ENCODE measurements at places on chromosomes 3 and 15.

- peak; percentile 62 for DNase-seq
Measured at GRCh38 chr3:72161881-72162595, 377.1 kb upstream of the PROK2 start.

- no peak for DNase-seq
Measured at GRCh38 chr15:76964157-76964556, 30.8 kb upstream of the PSTPIP1 start.

DNA sequence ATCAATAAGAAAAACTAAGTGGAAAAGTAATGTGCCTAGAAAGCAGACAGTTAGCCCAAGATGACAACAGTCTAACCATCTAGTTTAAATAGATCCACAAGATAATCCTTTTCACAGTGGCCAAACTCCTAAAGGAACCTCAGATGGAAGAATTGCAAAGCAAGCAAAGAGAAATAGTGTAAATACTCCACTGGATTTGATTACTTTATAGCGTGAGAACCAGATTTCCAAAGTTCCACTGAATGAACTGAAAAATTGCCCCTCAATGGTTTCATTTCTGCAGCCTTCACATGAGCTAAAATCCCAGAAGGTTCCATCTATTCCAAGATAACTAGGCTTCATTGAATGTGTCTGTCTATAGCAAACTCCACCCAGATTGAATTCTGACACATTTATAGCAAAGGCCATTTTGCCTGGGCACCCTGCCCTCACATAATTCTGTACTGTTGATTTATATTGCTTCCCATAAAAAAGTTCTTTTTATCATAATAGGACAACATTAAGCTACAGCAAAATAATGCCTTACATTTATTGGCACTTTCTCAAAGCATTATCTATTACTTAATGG, 129.7 kb upstream of the THBS1 start:
- no peak for DNase-seq

DNA sequence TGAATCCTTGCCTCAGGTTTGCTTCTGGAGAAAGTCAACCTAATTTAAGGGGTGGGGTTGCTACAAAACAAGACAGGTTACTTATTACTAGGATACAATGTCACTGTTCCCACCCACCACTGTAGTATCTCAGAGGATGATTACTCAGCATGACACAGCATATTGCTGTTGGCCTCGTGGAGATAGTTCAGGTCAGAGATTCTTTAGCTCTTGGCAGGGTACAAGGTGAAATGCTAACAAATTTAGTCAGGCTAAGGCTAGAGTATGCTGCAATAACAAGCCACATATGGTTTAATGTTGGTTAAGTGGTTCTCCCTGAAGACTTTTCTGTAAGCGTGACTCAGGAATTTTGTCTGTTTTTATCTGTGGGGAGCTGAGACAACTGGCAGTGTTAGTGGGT, 161.8 kb downstream of the EDEM1 start:
- no peak for DNase-seq

DNA sequence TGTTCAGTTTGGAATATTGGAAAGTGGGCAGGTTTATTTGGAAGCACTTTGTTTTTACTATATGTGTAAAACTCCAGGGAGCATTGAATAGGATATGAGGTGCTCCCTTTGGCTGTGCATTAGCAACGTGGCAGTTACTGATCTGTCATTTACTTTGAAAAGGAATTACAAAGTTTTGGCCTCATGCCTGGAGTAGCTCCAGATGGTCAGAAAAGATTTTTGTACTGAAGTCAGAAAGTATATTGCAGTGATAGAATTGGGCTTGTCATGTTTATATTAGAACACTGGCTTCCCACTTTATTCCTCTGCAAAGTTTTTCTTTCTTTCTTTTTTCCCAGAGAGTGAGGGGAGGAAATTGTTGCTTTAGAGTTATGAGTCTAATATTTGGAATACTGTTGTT, 26.1 kb downstream of the FNDC3B start:
- no peak for DNase-seq

GRCh38 chr3:13023971-13024764, 49.1 kb downstream of the IQSEC1 start:
- no peak for DNase-seq

GRCh38 chr3:187963677-187964385, 190.1 kb upstream of the LPP start:
- DNase-seq = no peak

DNA sequence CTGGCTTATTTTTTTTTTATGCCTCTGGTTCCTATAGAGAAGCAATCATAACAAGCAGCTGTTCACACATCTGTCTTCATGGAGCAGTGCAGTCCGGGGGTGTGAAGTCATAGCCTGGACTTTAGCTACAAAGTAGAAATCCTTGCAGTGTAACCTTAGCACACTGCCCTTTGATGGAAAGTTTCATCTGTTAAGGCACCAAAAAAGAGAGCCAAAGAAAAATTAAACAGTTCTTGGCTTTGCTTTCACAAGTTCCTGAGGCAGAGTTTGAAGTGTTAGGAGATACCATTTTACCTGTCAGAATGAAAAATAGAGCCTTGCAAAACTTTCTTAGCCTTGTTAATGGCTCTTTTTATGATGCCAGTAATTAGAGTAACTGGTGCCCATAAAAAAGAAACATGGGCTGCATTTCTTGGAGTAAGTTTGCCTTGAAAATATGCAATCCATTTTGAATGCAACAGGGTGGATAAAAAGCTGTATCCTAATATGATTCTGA, 84.1 kb downstream of the PIK3R4 start:
- DNase-seq = no peak

DNA sequence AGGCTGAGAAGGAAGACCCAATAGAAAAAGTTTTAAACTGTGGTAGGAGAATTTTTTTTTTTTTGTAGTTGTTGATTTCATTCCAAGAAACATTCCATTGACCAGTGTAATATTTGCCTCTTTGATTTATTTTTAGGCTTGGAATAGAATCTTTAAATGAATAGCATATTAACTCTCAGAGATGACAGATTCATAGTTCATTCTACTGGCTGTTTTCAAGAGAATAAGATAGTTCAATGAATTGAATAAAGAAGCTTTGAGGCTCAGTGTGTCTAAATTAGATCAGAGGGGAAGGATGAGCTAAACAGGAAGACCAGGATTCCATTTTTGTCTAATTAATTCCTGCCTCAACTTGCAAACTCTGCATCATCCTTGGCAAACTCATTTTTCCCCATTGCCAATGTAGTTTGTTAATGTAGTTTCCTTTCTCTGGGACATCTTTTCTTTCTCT, 98.4 kb downstream of the NAALADL2 start:
- DNase-seq = no peak

DNA sequence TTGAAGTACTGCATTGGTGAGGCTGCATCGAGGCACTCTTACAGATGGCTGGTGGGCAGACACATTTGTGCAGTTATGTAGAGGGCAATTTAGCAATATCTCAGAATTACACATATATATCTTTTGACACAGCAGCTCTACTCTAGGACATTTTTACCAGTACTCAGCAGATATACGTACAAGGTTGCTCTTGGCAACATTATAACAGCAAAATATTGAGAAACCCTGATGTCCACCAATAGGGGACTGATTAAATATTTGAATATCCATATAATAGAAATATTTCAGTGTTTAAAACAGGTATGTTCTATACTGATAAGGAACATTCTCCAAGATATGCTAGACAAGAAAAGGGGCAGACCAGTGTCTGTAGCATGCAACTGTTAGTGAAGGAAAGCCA, 7.9 kb upstream of the FBXO22 start:
- no peak for DNase-seq

- DNase-seq = no peak
Measured at GRCh38 chr3:39052583-39052982, 767 bp downstream of the WDR48 start.

DNA sequence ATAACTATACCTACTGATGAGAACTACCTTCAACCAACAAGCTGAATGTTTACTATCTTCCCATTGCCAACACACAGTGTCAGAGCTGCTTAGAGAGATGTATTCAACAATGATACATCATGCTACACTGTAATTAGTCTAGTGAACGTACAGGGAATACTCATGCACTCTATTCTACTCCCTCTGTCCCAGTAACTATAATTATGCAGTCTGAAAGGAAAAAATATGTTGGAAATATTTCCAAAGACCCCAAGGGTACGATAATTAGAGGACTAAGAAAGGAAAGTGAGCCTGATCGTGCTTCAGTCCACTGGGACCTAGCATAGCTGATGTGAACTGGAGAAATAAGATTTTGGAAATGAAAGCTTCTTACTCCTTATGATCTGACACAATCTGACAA, 36.9 kb upstream of the FSIP1 start:
- DNase-seq = no peak

DNA sequence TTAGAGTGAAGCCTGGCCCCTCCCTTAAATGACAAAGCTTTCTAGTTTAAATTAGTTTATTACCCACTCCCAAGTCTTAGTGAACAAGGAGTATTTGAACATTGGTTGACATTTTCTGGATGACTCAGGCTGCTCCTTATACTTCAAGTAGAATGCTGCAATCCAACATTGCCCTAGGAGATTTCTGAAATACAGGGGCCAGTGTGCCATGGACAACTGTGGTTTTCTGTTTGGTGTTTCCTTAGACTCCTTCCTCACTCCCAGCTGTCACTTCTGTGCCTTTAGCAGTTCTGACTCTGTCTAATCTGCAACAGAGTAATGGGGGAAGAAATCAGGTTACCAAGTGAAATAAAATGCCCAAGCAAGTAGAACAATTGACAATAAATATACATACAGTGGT, 116.1 kb upstream of the P2RY1 start:
- DNase-seq = no peak

GRCh38 chr3:178112134-178112533, 424.1 kb upstream of the KCNMB2 start:
- DNase-seq = no peak

GRCh38 chr15:73298522-73299245, 70.1 kb downstream of the HCN4 start:
- no peak for DNase-seq

DNA sequence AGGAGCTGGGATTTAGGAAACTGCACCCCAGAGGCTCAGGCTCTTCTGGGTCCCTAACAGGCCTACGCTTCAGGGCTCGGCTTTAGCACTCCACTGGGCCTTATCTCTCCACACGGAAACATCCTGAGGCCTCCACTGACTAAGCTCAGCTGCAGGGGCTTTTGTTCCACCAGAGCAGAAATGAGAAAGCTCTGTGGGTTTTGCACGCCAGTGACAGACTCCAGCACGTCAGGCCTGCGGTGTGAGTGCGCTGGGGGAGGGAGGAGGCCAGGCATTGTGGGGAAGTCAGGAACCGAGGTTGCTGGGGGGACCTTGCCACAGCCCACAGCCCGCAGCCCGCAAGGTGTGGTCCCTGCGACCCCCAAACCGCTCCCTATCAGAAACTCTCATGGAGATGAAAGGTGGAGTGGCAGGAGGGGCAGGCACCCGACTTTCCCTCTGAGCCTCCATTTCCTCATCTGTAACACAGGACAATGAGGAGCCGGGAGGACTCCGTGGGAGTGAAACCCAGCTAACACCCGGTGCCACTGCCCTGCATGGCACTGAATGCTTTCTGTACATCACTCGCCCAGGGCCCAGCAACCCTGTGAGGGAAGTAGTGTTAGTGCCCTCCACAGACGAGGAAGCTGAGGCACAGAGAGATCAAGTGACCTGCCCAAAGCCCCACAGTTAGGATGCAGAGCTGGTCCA, 106.5 kb downstream of the TPRA1 start:
- DNase-seq = peak; percentile 6

DNA sequence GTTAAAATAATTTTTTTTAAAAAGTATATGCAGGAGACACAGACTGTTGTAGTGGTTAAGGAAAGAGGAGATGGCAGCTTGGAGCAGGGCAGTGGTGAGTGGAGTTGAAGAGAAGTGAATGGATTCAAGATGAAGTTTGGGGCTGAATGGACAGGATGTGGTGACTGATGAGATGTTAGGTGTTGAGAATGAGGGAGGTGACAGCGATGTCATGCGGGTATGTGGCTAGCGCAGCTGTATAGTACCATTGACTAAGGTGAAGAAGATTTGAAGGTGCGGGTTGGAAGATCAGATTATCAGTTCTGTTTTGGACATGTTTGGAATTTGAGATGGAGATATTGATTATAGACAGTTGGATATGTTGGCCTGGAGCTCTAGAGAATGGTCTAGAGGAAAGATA, 20.1 kb downstream of the FBXO22 start:
- DNase-seq = no peak

- no peak for DNase-seq
Measured at GRCh38 chr3:31364711-31365110, 168.0 kb upstream of the STT3B start.

GRCh38 chr3:120129718-120130513, 35.7 kb upstream of the GSK3B start:
- DNase-seq = no peak

DNA sequence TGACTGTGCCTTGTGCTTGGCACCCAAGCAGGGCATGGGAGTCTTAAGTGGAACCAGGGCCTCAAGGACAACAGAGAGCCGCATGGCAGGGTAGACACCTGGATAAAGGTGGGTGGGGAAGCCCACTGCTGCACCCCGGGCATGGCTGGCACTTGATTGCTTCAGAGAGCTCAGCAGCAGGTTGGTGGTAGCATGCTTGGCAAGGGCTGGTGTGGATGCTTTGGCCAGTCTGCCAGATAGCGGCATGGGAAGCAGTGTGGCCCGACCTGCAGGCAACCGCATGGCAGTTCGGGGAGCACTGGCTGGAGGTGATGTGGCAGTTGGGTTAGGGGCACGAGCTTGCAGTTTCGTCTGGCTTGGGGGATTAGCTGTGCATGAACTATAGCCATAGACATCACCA, 2.5 kb downstream of the CCDC71 start:
- no peak for DNase-seq

DNA sequence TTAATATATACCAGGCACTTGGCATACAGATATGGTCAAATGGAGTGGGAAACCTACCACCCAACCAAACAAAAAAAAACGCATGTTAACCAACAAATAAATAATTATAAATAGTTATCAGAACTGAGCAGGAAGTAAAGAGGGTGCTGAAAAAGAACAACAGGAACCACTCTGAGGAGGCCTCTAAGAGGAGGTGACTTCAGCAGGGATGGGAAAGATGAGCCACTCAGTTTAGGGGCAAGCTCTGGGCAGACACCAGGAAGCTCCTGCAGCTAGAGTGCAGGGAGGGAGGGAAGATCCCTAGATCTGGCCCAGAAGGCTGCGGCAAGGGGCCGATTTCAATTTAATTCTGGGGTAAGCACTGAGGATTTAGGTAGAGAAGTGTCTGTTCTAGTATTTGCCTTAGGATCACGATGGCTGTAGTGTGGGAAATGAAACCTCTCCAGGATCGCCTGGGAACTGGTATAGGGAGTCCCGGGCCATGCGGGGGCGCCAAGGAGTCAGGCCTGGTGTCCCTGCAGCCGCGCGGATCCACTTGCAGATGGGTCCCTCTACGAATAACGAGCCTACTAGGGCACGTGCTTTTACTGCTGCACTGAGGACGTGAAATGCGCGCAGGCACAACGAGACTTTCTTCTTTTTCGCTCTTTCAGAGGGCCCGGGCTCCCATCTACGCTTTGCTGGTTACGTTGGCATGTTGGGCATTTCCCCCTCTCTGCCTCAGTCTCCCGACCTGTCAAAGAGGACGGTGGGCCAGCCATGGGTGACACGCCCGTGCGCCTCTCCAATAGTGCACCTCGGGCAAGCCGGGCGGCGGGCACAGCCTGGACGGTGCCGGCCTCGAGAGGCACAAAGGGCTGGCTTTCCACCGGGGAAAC, 1.5 kb upstream of the LIMD1 start:
- peak; percentile 96 for DNase-seq
